Hematopoietic multipotent progenitor cell treated with erythropoietin and hydrocortisone succinate and interleukin-3 and kit ligand, for 6 days (in vitro differentiated cells): ENCODE measurements at places on chromosomes 2 and 18.

DNA sequence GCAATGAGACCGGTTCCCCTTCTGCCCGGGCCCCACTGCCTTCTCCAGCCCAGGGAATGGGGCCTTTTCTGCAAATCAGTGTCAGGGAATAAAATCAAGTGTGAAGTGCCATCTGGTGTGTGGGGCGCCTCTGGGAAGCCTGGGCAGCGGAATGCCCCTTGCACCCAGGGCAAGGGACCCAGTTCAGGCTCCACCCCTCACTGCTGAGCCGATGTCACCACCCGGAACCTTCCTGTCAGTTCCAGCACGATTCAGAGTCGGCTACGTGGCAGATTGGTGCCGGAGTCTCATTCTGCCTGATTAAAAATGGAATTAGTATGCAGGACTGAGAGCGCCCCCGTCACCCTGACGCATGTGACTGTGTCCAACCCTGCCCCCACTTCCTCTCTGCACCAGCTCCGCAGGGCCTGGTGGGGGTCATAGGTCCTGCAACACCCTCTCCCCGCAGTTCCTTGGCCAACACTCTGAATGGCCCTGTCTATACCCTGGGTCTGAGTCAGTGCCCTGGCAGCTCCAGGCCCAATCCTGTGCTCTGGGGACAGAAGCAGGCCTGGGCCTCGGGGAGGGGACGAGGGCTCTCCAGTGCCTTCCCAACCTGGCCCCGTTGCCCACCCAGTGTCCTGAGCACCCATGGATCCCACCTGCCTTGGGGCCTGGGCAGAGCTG, 8.2 kb upstream of the ALPI start:
- DNase-seq, result no peak

DNA sequence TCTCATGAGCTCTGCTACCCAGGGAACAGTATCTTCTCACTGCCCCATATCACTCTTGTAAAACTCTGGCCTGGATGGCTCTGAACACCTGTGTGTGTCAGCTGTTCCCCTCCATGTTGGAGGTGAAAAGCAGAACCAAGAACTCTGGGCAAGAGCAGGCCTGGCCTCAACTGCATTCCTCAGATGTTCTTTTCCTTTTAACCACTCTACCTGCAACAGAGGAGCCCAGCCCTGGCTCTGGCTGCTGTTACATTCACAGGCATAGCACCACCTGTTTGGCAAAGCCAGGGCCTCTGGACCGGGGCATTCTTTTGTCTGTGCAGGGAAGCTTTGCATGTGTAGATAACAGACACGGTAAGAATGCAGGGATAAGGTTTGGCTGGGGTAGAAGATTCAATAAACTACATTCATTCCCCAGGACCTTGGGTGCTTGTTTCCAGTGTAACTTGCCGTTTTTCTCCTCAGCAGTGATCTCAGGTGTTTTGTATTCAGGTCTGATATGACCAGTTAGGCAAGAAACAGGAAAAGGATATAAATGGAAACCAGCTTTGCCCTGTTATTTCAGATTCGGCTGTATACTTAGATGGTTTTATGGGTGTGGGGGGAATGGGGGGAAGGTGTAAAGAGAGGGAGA, 95.1 kb downstream of the SPTBN1 start:
- no peak for DNase-seq

DNA sequence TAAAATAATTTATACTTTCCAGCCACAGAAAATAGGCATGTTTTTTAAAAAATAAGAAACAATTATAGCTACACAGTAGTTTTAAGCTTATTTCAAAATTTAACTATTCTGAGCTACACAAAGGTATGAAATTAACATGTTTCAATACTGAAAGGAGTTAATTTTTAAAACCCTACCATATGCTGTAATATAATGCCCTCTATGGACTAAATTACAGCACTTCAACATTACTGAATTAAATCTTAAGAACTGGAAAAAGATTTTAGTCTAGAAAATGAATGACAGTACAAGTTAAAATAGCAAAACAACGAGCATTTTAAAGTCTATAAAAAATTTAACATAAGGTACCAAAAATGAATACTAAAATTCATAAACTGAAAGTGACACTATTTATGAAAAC, 36.3 kb downstream of the RTN4 start:
- DNase-seq, result peak; percentile 50

- no peak for DNase-seq
Measured at GRCh38 chr2:184113696-184114403, 484.5 kb upstream of the ZNF804A start.

GRCh38 chr2:45692566-45692965, 41.1 kb downstream of the PRKCE start:
- no peak for DNase-seq

- DNase-seq, result no peak
Measured at GRCh38 chr2:146642066-146642465, 1202.8 kb upstream of the ACVR2A start.

DNA sequence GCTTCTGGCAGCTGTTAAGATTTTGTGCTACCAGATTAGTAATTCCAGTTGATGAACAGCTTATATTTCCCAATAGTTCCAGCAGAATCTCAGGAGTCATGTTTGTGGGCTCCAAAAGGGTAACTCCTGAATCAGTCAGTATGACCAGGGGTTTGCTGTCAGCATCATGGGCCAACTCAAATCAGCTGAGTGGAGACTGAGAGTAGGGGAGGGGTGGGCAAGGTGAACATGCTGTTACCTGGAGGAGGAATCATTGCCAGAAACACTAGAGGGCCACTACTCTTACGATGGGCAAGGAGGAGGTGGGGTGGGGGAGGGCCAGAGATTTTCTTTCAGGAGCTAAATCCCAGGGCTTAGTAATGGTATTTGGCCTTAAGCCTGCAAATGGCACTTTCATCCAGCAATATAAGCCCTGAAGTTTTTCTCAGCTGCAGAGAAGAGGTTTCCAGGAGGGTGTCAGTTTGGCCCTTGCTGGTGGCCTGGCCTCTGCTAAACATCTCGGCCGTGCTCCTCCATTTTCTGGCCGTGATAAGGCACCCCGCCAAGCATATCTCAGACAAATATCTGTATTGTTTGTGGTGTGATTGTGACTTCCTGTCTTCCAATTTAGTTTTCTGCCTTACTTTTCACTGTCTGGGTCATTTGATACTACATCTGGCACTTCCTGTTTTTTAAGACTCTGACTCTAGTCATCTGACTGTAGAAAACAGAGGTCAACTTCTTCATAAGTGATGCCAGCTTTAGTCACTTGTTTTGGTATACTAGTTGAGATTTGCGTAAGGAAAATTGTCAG, 120.5 kb upstream of the CXCR4 start:
- peak; percentile 86 for DNase-seq

DNA sequence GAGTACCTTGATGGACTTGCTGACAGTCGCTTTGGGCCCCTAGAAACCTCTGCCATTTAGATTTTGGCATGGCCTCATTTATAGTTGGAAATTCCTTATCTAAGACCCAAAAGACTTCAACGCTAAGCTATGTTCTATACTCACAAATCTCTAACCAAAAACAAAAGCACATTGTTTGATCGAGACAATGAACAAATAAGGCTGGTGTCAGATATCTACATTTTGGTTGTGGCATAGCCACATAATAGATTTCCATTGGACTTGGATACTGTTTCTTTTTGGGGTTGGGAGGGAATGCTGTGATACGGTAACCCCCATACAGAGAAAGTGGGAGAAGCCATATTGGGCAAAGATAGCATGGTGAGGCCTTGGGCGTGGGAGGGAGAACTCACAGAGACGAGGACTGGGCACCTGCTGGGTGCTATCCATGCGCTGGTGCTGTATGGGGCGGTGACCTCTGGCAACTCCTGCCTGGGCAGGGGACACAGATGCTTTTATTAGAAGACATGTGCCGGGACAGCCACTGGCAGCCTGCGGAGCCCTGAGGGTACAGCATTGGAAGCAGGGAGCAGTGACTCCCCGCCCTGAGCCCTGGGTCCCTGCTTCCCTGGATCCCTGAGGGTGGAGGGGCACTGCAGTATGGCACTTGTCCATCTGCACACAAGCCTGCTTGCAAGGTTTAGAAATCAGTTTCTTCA, 97.1 kb downstream of the ASAP2 start:
- DNase-seq, result no peak

DNA sequence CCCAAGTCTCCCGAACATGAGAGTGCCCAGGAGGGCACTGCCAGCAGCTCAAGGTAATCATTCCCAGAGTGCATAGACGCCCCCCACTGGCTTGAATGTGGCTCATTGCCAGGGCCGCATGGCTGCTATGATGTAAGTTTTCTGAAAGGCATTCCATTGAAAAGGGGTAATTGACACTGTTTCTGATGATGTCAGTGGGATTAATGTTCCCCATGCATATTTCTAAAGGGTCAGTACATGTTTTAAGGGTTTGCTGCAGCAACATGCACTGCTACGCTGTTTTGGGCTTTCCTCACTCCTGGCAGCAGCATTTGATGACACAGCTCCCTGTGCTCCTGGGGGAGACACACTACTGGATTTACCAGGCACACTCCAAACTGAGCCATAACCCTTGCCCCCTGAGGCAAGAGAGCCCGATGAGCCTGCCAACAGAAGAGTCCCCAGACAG, 36.7 kb downstream of the KIAA2012 start:
- no peak for DNase-seq

GRCh38 chr2:10414591-10414990, 33.5 kb downstream of the ODC1 start:
- no peak for DNase-seq

- no peak for DNase-seq
Measured at GRCh38 chr2:27261926-27262298, 935 bp downstream of the SLC30A3 start.

GRCh38 chr2:73050121-73050545, 21.4 kb downstream of the SFXN5 start:
- DNase-seq, result no peak

DNA sequence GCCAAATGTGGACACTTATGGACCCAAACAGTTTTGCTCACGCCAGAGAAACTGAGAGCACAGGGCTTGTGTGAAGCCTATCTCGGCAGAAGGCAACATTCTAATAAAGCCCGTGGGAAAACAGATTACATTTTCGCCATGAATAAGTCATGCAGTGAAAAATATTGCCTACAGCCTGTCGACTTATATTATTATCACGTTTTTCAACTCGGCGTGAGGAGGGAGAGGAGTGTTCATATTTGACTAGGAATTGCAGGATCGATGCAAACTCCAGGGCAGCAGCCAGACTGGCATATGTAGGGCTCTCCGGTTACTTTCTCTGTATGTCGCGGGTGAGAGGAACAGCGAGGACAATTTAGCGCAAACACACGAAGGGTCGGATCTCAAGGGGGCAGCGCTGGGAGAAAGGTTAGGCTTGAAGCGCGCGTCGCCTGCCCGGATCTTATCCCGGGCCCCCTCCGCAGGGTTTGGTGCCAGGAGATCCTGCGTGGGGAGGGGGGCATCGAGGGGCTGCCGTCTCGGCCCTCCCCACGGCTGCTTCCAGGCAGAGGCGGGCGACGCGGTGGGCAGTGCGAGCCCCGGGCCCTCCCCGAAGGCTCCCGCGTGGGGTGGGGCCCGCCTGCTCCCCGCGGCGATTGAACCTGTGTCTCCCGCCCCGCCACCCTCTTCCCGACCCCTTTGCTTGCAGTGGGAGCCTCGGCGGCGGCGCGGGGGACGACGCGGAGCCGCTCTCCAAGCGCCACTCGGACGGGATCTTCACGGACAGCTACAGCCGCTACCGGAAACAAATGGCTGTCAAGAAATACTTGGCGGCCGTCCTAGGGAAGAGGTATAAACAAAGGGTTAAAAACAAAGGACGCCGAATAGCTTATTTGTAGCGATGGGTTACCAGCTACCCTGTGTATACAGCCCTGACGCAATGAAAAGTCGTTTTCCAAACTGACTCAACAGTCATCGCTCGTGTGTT, 4.4 kb downstream of the ADCYAP1 start:
- peak; percentile 30 for DNase-seq

- DNase-seq, result no peak
Measured at GRCh38 chr2:172100080-172100934, 2.4 kb downstream of the DLX2 start.

- no peak for DNase-seq
Measured at GRCh38 chr2:217667512-217667911, 335.3 kb downstream of the TNS1 start.

DNA sequence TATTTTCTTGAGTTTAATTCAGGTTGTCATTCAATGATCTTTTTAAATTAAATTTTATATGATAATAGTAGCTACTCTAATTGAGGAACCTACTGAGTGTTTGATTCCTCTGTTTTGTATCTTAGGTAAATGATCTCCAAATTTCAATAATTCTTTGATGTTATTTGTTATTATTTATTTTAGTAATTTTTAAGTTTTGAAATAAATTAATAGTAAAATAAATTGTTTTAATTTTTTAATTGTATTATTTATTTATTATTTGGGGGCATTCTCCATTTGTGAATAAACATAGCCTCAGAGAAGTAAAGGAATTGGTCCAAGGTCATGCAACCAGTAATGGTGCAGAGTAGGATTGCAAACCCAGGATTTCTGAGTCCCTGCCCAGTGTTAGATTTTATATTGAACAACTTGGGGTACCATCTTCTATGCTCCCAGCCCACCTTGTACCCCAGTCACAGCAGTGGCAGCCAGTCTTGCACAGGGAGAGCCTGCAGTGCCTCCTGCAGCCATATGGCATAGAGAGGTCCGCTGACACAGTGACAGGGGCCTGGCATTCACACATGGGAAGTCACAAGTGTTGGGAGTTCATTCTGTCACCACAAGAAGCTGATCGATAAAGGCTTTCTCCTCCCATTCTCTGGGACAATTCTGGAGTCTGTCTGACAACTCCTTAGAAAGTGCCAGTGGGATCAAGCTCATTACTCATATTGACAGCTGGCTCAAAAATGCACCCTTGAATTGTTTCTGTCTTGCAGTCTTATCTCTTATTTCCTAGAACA, 110.0 kb upstream of the ETAA1 start:
- DNase-seq, result no peak

DNA sequence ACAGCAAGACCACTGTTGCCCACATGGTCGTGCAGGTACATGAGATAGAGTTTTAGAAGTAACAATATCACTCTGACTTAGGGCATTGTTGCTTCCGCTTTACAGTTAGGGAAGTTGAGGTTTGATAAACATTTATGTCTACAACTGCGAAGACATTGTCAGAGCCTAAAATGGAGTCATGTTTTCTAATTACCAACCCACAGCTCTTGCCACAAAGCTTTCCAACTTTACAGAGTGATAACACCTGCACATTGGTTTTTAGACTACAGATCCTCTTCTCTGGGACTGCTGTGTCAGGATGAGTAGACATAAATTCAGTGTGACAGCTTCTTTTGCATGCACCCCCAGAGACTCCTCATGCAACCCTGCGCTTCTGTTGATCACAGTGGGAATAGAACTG, 119.0 kb downstream of the FEZ2 start:
- DNase-seq, result peak; percentile 64

GRCh38 chr2:240861547-240861946, 7.1 kb upstream of the AGXT start:
- DNase-seq, result no peak

- DNase-seq, result no peak
Measured at GRCh38 chr2:191748528-191749180, 70.7 kb downstream of the NABP1 start.

DNA sequence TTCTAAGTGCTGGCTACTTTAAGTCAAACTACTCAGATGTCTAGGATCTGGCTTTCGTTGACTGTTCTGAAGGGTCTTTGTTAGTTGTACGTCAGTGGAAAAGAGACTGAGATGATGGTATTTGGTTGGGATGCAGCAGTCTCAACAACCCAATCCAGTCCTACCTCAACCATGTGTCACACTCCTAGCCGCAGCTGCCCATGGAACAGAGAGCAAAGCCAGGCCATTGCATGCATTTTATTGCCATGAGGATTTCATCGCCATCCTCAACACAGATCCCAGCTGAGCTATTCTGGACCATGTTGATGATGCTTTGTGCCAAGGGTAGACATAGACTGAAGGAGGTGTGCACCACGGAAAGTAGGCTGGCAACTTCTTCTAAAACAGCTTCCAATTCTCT, 97.3 kb upstream of the STK39 start:
- no peak for DNase-seq
